CD8-positive, alpha-beta memory T cell (primary cell): ENCODE measurements at places on chromosomes 3 and 15. TPM values are rescaled to one million over a fixed set of nuclear protein-coding genes. Genes with fewer than 3 reads are reported as not detected.

Gene MST1R
- polyA plus RNA-seq, result not detected

Gene CCRL2
- 2.3 TPM for polyA plus RNA-seq

Gene LOXL1
- polyA plus RNA-seq, result 3.1 TPM

Gene TCF12
- 54.3 TPM for polyA plus RNA-seq

Gene GNAT1
- not detected for polyA plus RNA-seq

Gene PIERCE2
- not detected for polyA plus RNA-seq

Gene KNG1
- not detected for polyA plus RNA-seq

Gene TF
- not detected for polyA plus RNA-seq

Gene LRRC31
- polyA plus RNA-seq, result not detected

Gene CCR1
- 10.8 TPM for polyA plus RNA-seq

Gene SLC51A
- 1.1 TPM for polyA plus RNA-seq
